ENCODE measurements at places on chromosomes 6 and 20. TPM values are rescaled to one million over a fixed set of nuclear protein-coding genes. Genes with fewer than 3 reads are reported as not detected.

DNA sequence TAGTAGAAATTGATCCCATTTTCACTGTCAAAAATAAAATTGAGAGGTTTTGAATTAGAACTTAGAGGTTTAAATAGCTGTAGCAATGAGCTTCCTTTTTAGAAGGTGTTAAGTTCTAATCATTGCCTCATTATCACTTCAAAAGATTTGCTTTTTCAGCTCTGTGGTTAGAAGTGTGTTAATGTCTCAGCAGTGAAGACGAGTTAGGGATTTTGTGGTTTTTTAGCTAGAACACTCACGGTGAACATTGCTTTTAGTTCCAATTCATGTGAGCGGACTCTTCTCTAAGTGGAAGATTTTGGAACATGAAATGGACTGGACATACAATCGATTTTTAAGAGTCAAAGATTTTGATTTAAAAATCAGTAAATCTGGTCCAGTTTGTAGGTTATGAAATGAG, 12.7 kb upstream of the IFNGR1 start:
- no peak for DNase-seq

- no peak for DNase-seq
Measured at GRCh38 chr6:167330750-167331149, 5.9 kb downstream of the TTLL2 start.

Gene RAD21L1
- total RNA-seq: not detected

Gene GPR6
- total RNA-seq: not detected

Gene SAMD10
- total RNA-seq: 4.3 TPM
